Posterior vena cava (tissue), 2 donors: ENCODE measurements at places on chromosomes 7 and 10. TPM values are rescaled to one million over a fixed set of nuclear protein-coding genes. Genes with fewer than 3 reads are reported as not detected.

DNA sequence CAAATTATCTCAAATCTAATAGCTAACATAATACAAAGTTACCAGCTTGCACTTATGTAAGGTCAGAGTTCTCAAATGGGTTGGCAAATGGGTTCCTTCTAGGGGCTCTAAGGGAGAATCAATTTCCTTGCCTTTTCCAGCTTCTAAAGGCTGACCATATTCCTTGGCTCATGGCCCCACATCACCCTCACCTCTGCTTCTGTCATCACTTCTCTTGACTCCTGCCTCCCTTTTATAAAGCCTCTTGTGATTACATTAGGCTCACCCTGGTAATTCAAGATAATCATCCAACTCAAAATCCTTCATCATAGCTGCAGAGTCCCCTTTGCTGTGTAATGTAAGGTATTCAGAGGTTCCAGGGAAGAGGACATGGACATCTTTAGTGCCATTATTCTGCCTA lies 42.1 kb downstream of the CHN2 start:
- no peak for DNase-seq

- no peak for DNase-seq
These were observed at the start of gene PPP1R3A for GRCh38 chr7:113918946-113919345. Gene PPP1R3A, minus strand, starts transcription at chr7:113919009. Its CDS starts 13 bp downstream, at chr7:113918996.

- DNase-seq: no peak
These were observed 338.2 kb downstream of the TCERG1L start for GRCh38 chr10:130973127-130973839.

DNA sequence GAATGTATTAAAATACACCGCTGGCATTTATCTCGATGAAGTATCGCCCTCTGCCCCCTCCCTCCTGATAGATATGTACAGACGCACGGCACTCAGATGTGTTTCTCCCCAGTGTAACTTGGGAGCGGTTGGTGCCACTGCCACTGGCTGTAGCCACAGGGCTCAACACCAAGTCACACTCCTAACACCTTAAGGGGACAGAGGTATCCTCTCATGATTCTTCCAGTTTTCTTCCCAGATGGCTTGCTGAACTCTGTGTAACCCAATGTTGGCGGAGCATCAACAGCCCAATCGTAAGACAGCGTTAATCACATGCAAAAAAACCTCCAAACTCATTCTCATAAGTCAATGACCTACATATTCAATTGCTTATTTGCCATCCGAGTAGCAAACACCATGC lies 35.5 kb downstream of the CTBP2 start:
- DNase-seq: no peak

- no peak for DNase-seq
These were observed 11.7 kb downstream of the C1QL3 start for GRCh38 chr10:16509996-16510395.

- DNase-seq: no peak
These were observed 210.1 kb upstream of the KCTD7 start for GRCh38 chr7:66418537-66418936.

- no peak for DNase-seq
These were observed 98.5 kb downstream of the CABCOCO1 start for GRCh38 chr10:61760943-61761824.

TRIM50 gene
- not detected for total RNA-seq

ENTPD1 gene
- total RNA-seq: 62.5 TPM

- DNase-seq: no peak
These were observed 54.6 kb upstream of the OPN4 start for GRCh38 chr10:86599729-86600128.

GRCh38 chr10:73644015-73644743 lies 2.9 kb upstream of the MYOZ1 start:
- DNase-seq: no peak

LEP gene
- 5.2 TPM for total RNA-seq

RAB19 gene
- total RNA-seq: not detected

CAMK1D gene
- 12.2 TPM for total RNA-seq

DNA sequence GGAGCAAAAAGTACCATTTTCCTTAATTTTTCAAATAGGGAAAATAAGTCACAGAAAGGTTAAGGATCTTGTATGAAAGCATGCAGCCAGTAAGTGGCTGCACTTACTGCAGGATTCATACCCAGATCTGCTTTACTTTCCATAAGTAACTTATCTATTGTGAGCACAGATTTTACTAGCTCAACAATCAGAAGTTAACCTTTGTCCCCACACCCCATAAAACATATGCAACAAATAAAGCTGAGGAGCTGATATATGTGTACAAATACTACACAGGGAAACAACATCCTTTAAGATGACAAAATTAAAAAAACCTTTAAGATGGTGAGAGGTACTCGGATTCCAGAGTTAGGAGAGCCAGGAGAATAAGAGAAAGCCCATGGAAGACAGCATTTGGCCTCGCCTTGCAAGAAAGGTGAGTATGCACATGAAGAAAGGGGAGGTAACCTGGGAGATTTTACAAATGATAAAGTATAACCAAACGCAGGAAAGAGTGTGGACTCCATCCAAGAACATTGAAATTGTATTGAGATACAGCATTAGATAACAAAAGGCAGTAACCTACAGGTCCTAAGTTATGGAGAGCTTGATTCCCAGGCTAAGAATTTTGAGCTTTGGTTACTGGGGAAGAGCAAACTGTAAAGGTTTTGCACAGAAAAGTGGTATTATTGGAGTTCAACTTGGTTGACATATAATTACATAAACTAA lies 87.1 kb downstream of the ITGB8 start:
- no peak for DNase-seq

DNA sequence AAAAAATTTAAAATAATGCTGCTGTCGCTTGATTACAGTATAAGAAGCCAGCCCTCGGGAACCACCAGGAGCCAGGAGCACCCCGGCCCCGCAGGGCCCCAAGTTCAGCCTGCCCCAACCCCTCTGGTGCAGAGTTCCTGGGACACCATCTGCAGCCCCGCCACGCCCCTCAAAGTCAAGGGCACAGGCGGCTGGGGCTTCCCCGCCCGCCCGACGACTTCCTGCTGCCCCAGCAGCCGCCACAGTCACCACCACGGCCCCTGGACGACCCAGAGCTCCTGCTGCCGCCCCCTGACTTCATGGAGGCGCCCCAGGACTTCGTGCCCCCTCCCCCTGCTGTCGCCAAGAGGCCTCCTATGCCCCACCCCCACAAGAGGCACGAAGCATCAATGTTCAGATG lies 103.6 kb upstream of the PDSS1 start:
- DNase-seq: no peak

- DNase-seq: no peak
These were observed 51.3 kb downstream of the AOC1 start for GRCh38 chr7:150903606-150904005.

DNA sequence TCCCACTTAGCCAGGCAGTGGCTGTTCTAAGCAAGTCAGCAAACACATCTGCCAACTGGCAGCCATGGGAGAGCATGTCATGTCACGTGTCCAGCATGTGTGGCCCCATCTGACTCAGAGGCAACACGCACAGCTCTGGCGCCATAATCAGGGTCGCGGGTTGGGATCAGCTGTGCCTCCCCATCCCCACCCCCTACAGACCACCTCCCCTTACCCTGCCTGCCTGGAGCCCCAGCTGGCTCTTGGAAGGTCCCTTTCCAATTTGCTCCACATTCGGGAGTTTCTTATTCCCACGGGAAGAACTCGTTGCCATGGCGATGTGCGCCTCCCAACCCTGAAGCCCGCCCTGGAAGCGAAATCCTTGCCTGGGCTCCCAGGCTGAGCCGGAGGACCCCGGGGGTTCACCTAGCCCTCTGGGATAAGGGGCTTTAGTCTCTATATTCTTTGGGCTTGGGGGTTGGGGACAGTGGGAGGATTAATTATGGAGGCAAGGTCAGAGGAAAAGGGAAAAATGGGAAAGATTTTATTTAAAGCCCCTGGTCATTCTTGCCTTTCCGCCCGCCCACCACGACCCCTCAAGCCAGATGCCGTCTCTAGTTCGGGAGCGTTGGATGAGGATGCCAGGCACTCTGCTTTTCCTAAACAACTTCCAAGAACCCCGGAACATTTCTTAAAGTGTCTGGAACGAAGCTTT lies 283.7 kb downstream of the ZEB1 start:
- peak; percentile 96 for DNase-seq

PLPP4 gene
- total RNA-seq: not detected

GRCh38 chr7:120680985-120681384 lies 177.0 kb downstream of the TSPAN12 start:
- DNase-seq: no peak

DNA sequence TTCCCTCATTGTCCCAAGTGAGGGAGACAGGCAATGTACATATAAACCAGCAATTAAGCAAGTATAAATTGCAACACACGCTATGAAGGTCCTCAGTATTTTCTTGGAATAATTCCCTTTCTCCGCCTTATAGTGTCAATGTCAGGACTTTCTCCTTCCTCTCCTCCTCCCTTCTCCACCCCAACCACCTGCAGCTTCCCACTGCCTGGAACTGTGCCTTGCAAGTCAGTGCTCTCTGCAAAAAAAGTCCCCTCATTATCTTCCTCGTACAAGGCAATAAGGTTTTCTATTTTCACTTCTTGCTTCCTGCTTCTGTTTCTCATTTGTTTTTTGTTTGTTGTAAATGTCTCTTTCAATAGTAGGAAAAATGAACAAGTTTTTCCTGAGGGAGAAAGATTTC lies 111.7 kb downstream of the GPR26 start:
- DNase-seq: no peak

DNA sequence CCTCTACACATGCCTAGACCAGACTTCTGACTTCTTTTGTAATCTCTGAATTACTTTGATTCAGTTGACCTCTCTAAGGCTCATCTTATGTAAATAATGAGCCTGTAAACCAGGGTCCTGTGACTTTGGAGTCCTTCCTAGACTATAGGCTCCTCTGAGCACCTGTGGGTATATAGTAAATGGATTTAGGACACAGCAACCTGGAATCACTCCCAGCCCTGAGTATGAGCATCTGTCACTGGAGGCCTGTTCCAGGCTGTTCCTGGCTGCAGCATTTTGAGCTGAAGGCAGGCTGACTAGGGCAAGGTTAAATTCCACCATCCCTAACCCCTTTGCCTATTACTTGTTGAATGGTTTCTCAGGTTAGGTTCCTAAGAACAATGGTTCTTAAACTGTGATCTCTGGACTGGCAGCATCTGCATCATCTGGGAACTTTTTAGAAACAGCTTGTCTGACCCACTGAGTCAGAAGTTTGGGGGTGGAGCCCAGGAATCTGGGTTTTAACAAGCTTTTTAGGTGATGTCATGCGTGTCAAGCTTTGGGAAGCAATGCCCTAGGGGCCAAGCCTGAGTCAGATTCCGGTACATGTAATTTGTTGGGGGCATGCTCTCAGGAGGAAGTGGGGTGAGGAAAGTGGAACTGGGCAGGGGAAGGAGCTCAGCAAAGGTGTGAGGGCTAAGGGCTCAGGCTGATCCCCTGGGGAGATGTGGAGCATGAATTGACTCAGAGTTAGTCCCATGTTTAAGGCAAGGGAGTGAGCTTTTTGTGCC lies 28.2 kb downstream of the MINDY4 start:
- peak; percentile 89 for DNase-seq

- DNase-seq: no peak
These were observed 99.1 kb downstream of the BMPR1A start for GRCh38 chr10:86855513-86855912.

CCL24 gene
- total RNA-seq: not detected

DNA sequence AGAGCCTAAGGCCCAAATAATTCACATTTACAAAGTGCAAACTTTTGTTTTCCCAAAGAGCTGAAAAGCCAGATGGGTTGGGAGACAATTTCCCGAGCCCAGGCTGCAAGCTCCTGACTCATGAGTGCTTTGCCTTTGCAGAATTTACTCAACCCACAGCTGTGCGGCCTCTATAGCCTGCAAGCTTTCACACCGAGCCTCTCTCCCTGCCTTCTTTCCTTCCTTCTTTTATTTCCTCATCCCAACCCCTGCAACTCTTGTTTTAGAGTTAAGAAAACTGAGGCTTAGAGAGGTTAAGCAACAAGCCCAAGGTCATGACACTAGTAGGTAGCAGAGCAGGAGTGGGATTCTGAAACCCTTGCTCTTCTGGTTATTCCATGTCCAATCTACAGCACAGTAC lies 203.0 kb upstream of the GPR26 start:
- DNase-seq: no peak

DNA sequence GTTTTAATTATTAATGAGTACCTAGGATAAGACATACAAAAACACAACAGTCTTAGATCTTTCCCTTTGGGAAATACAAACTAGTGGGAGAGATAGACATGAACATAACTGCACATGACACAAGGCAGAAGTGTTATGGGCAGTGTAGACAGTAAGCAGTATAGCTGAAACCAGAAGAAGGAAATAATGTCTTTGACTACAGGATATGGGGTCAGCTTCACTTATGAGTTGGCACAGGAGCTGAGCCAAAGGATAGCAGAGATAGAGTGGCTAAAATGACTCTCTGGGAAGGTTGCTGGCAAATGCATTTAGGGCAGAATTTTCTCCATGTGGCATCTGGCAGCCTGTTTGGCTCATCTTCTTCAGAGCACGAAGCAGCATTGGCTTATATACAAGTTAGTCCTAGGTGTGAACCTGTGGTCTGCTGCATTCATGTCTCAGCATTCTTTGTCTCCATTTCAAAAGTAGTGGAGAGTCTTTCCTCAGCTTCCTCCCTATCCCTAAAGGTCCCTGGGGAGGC lies 60.3 kb upstream of the FEZF1 start:
- no peak for DNase-seq

DNA sequence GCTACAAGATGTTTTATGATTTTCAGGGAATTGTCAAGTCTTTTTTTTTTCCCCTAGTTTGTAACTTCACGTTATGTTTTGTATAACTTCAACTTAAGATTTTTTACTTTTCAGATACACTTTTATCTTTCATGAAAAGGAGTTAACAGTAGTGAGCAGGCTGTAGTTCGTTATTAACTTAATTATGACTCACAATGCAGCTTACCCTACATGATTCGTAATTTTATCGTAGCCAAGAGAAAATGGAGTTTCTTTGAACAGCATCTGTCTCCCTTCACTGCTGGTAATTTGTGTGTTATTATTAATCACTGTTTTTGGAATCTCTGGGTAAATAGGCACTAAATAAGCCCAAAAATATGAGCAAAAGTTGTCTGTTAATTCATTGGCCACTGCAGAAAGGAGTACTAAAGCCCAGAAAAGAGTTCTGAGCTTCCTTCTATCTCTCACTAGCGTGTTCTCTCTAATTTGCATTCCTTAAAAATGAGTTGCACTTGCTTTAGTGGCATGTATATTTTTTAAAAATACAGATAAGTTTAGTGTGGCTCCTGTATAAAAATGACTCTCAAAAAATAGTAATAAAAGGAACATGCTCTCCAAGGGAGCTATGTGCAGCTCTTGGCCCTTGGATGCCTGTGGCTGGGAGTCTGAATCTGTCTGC lies 36.1 kb downstream of the RALA start:
- no peak for DNase-seq

AKR1C8 gene
- not detected for total RNA-seq

OR2A1 gene
- total RNA-seq: not detected

SHTN1 gene
- total RNA-seq: 11.9 TPM

DNA sequence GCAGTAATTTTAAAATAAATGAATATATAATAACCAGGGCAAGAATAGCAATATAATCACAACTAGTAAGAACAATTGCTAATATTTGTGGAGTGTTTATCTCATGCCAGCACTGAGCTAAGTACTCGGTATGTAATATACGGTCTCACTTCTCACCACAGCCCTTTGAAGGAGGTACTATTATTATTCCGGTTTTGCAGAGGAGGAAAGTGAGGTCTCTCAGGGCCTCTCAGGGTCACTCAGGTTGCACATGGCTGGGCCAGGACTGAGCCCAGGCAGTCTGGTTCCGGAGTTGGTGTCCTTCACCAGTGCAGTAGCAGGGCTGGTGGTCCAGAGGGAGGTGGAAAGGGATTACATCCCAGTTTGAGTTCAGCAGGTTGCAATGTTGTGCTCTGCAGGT lies 80.9 kb downstream of the CHN2 start:
- no peak for DNase-seq

GRCh38 chr10:78460204-78460603 lies 426.5 kb downstream of the RPS24 start:
- no peak for DNase-seq

ASZ1 gene
- not detected for total RNA-seq

GRCh38 chr10:26854524-26854923 lies 6.2 kb downstream of the ABI1 start:
- no peak for DNase-seq
